ENCODE measurements at places on chromosomes 3 and 15.

GRCh38 chr3:101464235-101464634 is 48.8 kb downstream of the SENP7 start:
- DNase-seq: no peak

GRCh38 chr15:89482139-89482538 is 14.2 kb downstream of the RHCG start:
- no peak for DNase-seq

DNA sequence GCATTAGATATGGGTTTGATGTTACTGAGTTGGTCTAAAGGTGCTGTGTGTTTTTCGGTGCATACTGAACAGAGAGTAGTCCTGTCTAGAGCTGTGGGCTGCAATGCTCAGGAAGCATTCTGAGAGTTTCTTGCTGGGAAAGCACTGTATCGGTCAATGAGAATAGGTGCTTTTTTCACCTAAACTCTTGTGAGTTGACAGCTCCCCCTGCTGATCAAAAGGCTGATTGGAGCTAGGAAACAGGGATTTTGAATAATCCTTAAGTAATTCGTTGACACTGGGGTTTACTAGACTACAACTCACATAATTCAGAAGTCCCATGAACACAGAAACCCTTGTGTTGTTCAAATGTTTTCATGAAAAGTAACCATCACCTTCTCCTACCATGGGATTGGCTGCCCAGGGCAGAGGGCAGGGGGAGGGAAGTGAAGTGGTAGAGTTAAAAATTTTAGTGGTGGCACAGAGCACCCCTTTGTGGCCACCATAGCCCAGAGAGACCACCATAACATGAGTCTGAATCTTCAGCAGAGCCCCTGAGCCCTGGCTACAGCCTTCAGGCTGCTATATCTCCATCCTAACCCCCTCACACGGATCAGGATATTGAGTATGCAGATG is 13.0 kb upstream of the MANF start:
- peak; percentile 64 for DNase-seq

GRCh38 chr3:28612232-28612631 is 263.6 kb upstream of the AZI2 start:
- DNase-seq: no peak

GRCh38 chr3:16550305-16550675 is 36.8 kb upstream of the RFTN1 start:
- DNase-seq: no peak

GRCh38 chr3:51937014-51937413 is 4.7 kb downstream of the RRP9 start:
- DNase-seq: no peak

DNA sequence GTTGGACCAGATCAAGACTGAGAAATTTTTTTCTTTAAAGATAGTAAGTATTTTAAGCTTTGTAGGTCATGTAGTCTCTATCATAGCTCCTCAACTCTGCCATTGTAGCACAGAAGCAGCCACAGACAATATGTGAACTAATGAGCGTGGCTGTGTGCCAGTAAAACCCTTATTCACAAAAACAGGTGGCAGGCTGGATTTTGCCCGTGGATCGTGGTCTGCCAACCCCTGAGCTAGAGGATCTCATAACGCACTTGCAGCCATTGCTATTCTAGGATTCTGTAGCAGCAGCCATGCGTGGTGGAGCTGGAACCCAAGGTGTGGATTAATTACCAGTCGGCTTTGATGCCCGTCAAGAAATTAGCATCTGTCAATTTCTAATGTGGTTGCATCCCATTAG is 68.7 kb upstream of the PLXNA1 start:
- DNase-seq: no peak

DNA sequence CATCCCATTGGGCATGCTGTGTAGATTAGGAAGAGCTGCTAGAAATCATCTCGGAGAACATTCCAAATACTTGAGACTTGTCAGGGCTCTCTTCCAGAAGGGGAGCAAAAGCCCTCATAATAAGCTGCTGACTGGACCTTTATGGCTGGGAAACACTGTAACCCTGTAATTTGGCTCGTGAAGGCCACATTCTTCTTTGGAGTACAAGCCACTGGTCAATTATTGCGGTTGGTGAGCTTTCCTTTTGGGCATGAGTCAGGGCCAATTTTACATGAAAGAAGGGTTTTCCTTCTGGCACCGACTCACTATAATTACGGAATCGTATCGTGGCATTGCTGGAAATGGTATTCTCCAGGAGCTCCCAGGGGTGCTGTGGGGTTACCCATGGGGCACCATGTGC is 434.5 kb upstream of the RGMA start:
- no peak for DNase-seq

DNA sequence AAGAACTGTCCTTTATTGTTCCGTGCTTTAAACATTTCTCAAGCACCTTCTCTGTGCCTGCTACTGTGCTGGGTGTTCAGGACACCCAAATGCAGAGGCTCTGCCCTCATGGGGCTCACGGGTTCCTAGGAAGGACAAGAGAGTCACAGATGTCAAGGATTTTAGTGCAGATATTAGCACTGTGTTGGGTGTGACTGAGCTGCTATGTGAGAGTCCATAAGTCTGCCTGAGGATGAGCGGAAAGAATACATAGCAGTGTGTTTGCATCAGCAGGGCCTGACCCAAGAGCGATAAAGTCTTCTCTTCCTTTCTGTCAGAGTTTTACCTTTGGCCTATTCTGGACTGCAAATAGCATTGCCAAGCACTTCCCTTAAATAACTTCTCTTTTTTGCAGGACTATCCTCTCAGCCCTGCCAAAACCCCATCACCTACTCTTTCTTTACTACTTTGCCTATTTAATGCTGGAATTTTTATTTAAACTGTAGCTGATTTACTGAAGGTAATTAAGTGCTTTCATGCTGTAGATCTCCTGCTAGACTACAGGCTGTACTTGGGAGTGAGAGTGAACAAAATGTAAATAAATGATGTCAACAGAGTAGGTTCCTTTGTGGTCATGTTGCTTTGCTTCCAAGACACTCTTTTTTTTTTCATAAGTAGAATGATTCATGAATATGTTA is 459.4 kb upstream of the TPRG1 start:
- no peak for DNase-seq

- no peak for DNase-seq
Measured at GRCh38 chr3:39013289-39013688, 38.5 kb downstream of the SCN11A start.

DNA sequence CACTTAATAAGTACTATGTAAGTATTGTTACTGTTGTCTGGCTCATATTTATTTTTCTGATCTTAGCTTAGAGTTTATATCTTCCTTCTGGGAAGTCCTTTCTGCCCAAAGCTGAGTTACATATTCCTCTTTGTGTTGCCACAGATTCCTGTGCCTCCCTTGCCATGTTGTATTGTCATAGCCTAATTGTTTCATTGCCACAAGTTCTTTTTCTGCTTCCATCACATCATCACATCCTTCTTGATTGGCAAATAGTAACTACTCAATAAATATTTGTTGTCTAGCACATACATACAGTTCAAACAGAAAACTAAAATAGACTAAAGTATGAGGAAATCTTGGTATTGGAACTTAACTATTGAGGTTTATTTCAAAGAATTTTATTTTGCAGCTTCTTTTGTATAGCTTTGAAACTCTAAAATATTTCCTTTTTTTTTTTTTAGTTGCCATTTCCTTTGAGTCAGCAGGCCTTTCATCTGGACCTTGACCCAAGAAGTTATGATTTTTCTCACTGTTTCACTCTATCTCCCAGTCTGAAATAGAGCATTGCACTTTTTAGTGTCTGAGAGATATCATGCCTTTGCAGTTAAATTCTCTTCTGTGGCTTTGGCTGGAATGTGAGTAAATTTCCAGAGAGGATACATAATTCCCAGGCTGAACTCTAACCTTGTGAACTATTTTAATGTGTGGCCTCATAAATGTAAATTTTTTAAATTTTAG is 98.2 kb downstream of the ZNF609 start:
- no peak for DNase-seq

- no peak for DNase-seq
Measured at GRCh38 chr3:181915551-181915950, 203.8 kb downstream of the SOX2 start.

DNA sequence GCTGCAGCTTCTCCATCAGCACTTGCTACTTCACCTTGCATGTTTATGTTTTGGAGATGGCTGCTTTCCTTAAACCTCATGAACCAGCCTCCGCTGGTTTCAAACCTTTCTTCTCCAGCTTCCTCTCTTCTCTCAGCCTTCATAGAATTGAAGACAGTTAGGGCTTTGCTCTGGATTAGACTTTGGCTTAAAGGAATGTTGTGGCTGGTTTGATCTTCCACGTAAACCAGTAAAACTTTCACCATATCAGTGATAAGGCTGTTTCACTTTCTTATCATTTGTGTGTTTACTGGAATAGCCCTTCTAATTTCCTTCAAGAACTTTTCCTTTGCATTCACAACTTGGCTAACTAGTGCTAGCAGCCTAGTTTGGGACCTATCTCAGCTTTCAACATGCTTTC is 11.7 kb upstream of the GNAT1 start:
- DNase-seq: no peak

- DNase-seq: no peak
Measured at GRCh38 chr3:123299581-123299980, 97.8 kb downstream of the SEC22A start.

- no peak for DNase-seq
Measured at GRCh38 chr3:120286465-120286864, 1.4 kb upstream of the GPR156 start.

- no peak for DNase-seq
Measured at GRCh38 chr3:123787133-123787532, 97.0 kb downstream of the MYLK start.

GRCh38 chr3:190265796-190266195 is 56.5 kb downstream of the CLDN1 start:
- DNase-seq: no peak

GRCh38 chr3:59772416-59773408 is 722.9 kb upstream of the CFAP20DC start:
- no peak for DNase-seq

DNA sequence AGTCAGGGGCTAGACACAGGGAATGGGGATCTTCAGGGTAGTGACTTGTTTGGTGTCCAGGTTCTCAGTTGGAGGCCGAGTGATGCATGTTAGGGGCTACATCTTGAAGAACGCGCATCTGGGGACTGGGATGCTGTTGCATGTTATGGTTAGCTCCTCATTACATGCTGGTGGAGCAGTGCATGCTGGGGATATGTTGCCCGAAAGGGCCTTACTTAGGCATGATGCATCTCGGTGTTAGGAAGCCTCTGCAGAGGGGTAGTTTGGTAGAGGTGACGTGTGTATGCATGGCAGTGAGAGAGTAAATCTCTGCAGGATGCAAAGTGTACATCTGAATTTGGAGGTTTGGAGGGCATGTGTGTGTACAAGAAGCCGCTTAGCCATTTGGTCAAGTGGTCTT is 2.4 kb downstream of the EIF4G1 start:
- no peak for DNase-seq

- no peak for DNase-seq
Measured at GRCh38 chr3:25460751-25461150, 32.7 kb downstream of the RARB start.

DNA sequence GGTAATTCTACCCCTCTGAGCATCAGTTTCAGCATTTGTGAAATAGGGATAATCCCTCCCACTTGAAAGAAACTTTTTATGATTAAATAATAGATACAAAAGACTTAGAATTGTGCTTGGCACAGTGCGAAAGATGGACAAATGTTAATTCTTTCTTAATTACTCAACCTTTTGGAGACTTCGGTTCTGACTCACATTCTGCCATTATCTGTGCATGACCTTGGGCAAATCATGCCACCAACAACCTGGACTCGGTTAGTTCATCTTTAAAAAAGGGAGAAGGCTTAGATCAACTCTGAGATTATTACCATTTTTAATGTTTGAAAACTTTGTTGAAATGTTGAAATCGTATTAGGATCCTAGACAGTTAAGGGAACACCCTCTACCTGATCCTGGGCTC is 40.6 kb upstream of the POLR2M start:
- no peak for DNase-seq

GRCh38 chr3:16362770-16363169 is 97.8 kb downstream of the OXNAD1 start:
- DNase-seq: no peak

- DNase-seq: no peak
Measured at GRCh38 chr15:48103647-48104046, 17.1 kb upstream of the SLC24A5 start.

GRCh38 chr15:73959012-73959581 is 32.8 kb downstream of the LOXL1 start:
- no peak for DNase-seq

DNA sequence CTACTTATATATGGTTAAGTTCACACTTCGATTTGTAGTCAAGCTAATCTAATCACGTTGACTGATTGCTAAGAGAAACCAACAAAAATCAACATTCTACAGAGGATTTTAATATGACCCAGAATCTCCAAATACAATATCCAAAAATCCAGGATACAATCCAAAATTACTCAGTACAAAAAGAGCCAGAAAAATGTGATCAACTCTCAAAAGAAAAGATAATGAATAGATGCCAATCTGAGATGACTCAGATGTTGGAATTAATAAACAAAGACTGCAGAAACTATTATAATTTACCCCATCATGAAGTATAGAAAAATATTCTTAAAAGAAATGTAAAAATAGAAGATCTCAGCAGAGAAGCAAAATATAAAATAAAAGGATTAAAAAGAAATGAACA is 22.3 kb downstream of the HACL1 start:
- no peak for DNase-seq

DNA sequence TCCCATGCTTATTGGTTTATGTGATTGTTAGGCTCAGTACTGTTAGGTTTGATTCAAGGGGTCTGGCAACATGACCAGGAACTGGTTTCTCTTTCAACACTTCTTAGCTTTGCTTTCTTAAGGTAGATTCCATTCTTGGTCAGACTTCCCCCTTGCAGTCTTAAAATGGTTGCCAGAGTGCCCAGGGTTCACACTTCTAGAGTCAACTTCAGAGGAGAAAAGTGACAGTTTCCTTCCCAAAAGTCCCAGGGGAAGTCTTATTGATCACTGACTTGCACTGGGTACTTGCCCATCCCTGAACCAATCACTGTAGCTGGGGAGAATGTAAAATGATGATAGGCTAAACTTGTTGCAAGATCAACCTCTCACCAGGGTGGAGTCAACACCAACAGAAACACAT is 14.1 kb downstream of the MGLL start:
- DNase-seq: no peak

GRCh38 chr3:157279237-157279636 is 119.3 kb upstream of the CCNL1 start:
- DNase-seq: no peak

GRCh38 chr3:10504171-10505049 is 976 bp downstream of the ATP2B2 start:
- DNase-seq: no peak

GRCh38 chr15:90376789-90377188 is 11.3 kb upstream of the IQGAP1 start:
- DNase-seq: no peak

GRCh38 chr3:11212784-11213183 is 58.5 kb downstream of the HRH1 start:
- DNase-seq: no peak

- no peak for DNase-seq
Measured at GRCh38 chr3:134663721-134664456, 13.1 kb upstream of the KY start.

DNA sequence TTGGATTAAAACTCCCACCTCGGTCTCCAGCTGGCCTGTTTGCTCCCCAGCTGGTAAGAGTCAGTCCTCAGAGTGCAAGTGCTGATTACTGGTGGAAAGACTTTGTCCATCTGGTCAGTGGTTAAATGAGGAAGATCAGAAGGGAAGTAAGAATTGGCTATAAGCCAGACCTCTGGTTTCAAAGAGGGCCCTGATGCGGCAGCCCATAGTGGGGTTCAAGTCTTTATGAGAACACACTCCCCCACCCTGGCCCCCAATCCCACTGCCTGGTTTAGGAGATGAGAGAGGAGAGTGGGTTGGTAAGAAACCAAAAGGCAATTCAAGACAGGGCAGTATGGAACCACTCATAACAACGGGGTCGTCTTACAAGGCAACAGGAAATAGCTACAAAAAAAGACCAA is 65.0 kb downstream of the FRMD4B start:
- DNase-seq: no peak
